Fibroblast of skin of left quadriceps (primary cell): ENCODE measurements at places on chromosomes 4 and X.

DNA sequence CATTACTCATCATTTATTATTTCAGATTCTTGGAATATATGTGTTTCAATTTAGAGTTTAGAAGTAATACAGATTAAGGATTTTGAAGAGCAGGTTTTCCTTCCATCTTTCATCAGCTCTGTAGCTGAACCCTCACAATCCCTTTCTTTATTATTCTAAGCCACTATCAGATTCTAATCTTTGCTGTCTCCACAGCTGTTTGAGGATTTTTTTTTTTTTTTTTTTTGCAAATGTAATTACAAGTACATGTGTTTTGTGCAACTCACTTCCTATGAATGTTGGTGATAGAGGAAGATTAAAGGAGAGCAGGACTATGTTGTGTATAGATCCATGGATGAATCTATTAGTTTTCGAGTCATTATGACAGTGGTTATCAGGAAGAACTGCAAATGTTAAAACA is 87.4 kb upstream of the TENM3 start:
- DNase-seq, result no peak

DNA sequence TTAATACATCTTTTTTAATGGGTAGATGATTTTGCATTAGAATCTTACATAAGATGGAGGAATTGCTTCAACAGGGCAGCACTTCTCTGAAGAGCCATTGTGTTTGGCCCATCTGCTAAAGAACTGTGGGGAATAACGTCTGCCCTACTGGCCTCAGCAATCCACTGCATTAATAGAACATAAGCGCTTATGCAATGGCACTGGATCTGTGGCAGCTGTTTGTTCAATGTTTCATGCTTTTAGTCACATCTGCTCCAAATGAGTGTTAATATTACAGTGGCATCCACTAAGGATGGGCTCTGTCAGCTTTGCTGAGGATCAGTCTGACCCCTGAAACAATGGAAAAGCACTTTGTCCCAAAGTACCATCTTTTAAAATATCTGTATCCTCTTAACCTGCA is 279.0 kb upstream of the GK2 start:
- DNase-seq, result no peak

DNA sequence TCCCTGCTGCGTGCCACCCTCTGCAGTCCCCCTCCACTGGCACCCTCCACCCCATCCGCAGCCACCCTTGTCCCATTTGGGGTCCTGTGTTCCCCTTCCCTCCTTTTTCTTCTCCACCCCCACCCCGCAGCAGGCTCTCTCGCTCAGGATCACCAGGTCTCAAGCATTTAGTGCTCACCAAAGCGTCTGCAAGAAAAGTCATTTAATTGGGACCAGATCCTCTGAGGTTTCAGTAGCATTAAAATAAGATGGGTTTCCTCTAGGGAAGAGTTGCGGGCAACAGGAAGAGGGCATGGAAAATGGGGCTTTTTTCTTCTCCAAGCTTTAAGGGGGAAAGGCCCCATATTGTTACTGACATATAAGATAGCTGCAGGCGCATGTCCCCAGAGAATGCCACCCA is 4.9 kb upstream of the HAUS7 start:
- no peak for DNase-seq

DNA sequence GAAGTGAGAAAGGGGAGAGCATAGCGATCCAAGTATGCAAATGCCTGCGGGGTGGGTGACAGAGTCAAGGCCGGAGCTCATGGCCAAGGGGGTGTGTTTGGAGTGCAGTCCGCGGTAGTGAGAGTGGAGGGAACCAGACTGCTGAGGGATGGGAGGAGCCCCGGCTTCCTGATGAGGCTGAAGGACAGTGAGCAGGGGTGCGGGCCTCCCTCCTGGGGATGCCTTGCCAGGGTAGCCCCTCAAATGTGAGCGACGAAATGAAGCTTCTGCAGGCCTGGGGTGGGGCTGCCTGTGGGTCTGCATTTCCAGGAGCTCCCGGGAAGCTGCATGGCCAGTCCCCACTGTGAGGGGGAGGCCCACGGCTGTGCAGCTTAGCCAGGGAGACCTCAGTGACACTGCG is 45.0 kb downstream of the PSAPL1 start:
- no peak for DNase-seq

DNA sequence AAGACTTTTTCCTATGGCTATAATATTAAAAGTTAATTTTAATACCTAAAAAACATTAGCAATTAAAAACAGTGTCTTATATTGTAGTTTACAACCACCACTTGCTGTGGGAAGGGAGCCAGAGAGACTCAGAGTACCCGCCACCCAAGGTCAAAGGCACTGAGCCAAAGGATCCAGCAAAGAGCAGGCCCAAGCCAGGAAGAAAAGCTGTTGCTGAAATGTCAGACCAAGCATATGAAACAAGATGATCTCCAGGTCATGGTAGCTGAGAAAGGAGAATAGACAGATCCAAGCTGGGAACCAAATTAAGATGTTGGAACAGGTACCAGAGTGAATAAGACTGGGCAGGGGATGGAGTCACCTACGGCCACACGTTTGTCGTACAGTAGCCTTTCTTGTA is 18.8 kb upstream of the ATOH1 start:
- no peak for DNase-seq

DNA sequence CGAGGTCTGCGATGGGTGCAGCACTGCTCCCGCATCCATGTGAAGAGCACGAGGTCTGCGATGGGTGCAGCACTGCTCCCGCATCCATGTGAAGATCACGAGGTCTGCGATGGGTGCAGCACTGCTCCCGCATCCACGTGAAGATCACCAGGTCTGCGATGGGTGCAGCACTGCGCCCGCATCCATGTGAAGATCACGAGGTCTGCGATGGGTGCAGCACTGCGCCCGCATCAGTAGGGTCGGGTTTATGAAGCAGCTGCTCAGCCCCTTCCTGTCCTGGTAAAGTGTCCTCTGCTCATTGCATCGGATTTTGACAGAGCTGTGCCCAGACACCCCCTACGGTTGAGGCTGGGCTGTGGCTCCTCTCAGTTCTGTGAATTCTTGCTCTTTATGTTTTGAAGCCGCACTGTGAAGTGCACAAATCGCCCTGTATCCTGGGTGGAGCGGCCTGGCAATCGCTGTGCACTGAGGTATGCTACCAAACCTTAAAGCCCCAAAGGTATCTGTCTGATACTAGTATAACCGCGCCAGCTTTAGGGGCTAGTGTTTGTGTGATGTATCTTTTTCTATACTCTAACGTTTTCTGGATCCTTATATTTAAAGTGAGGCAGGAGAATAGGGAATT is 98.7 kb downstream of the CPZ start:
- DNase-seq, result no peak

- DNase-seq, result no peak
Observed at GRCh38 chr4:86633854-86634253, 39.7 kb downstream of the PTPN13 start.

GRCh38 chr4:136967069-136967468 is 565.2 kb downstream of the PCDH18 start:
- no peak for DNase-seq
